ENCODE measurements at places on chromosomes 13 and 19.

GRCh38 chr19:5358173-5358800 is 17.7 kb upstream of the PTPRS start:
- DNase-seq, result no peak

DNA sequence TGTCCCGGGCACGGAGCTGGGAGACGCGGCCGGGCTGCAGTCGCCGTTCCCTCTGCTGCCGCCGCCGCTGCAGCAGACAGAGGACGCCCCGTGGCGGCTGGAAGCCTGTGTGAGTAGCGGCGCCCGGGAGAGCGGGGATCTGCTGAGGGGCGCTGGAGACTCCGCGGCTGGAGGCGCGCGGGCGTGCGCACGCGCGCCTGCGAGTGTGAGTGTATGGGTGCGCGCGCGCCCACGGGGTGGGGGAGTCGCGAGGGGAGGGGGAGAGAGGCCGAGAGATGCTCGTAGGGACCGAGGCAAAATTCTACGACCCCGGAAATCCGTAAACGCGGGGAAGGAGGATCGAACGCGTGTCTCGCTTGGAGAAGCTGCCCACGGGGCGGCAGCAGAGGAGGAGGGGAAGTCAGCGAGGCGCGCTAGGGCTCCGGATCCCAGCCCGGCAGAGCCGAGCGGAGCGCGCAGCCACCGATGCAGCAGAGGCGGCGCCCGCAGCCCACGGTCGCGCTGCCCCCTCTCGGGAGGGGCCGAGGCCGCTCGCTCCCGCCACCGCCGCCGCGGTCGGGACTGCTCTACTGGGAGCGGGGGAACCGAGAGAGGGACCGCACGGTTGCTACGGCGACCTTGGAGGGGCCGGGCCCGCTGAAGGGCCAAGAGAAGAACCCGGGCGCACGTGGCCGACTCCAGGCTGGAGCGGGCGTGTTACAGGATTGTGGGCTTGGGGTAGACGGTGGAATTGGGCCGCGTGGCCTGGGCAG is at the start of gene ENOX1:
Gene ENOX1 (minus strand): TSS at position 207 of the 752 bp plus-strand sequence.
- no peak for DNase-seq

DNA sequence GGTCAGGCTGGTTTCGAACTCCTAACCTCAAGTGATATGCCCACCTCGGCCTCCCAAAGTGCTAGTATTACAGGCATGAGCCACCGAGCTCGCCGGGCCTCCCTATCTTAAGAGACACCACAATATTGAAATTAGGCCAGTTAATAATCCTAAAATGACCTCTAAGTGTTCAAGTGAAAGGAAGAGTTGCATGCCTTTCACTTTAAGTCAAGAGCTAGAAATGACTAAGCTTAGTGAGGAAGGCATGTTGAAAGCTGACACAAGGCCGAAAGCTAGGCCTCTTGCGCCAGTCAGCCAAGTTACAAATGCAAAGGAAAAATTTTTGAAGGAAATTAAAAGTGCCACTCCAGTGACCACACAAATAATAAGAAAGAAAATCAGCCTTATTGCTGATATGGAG is 144.5 kb upstream of the FNDC3A start:
- no peak for DNase-seq

- DNase-seq, result peak; percentile 60
These were observed 89.8 kb downstream of the ZNF557 start for GRCh38 chr19:7159105-7159933.

DNA sequence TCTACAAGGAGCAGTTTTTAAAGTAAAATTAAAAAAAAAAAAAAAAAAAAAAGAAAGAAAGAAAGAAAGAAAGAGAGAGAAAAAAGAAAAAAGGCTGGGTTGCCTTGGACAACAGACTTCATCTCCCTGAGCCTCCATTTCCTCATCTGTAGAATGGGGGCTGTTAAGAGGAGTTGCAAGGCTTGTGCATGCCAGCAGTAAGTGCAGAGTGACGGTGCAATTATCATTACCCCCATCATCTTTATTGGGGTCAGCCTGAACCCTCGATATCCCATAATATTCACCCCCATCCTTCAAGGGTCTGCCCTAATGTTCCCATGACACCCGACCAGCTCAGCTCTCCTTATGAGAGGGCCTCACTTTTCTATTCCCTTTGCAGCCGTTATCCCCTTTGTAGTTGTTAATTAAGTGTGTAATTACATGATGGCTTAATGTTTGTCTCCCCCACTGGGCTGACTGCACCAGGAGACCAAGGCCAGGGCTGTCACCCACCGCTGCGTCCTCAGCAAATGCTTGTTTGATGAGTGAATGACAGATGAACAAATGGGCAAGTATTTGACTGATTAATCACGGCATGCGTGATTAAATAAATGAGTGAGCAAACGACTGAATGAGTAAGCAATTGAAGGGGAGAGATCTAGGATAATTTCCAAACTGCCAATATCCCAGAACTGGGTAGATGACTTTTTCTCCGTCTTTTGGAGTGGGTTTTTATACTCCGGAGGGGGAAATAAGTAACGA is 10.1 kb downstream of the FOSB start:
- peak; percentile 32 for DNase-seq

DNA sequence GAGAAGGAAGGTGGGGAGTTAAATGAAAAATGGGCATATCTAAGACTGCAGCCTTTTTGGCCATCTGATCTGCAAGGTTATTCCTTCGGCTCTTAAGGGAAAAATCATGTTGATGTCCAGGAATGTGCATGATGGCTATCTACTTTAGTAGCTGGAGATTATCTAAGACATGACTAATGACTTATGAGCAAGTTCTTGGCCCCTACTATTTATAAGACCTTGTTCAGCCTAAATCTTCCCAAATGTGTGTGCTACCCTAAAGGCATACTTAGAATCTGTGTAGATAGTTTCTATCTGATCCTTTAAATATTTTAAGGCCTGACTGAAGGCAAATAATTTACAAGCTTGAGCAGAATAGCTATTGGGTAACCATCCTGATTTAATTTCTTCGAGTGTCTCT is 41.8 kb upstream of the CD177 start:
- DNase-seq, result no peak

DNA sequence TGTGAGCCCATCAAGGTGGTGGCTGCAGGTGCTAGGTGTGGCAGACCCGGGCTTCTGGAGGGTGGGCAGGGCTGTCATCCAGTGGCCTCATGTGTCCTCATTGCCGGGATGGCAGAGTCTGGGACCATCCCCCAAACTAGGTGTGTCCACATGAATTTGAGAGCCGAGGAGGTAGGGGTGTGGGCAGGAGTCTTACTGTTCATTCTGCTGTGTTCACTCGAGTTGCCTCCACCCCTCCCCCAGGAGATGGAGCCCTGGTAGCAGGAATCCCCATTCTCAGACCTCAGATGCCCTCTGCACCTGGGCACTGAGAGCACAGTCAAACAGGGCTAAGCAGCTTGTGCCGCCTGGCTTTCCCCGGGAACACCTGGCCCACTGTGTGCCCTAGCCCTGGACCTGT is 22.4 kb downstream of the NAXD start:
- DNase-seq, result no peak

DNA sequence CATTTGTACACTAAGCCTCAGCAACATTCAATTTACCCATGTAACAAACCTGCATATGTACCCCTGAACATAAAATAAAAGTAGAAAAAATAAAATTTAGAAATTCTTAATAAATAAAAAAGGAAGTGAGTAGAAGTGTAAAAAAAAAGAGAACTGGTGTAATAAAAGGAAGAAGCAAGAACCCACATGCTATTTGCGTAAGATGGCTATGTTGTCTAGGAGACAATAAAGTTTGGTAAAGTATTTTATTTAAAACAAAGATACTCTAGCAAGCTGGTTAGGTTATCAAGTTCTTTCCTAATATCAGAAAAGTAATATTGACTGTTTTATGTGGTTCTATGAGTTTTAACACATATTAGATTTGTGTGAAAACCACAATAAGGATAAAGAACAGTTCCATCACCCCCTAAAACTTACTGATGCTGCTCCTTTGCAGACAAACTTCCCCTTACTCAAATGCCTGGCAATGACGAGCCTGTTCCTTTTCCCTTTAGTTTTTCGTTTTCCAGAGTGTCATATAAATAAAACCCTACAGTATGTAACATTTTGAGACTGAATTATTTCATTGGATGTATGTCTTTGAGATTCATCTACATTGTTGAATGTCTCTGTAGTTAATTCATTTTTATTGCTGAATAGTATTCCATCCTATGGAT is 98.9 kb downstream of the TNFSF13B start:
- no peak for DNase-seq

GRCh38 chr13:57992416-57992815 is 360.9 kb downstream of the PCDH17 start:
- DNase-seq, result no peak

GRCh38 chr19:21848706-21849105 is 12.7 kb upstream of the ZNF43 start:
- no peak for DNase-seq

GRCh38 chr13:35139591-35139990 is 197.5 kb downstream of the NBEA start:
- no peak for DNase-seq

DNA sequence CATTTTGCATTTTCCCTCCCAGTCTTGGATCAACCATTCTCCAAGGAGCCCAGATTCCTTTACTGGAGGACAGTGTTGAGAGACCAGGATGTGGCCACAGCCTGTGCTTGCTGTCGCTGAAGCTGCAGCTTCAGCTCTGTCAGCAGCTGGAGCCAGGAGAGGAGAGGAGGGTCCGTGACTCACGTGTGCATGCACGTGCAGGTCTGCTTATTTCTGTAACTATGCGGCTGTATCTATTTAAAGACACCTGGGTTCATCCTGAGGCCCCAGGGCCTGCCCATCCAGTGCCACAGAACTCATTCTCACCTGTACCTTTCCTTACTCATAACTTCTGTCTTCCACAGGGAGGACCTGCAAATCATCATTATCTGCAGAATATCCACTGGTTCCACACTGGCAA is 8.2 kb upstream of the LAMP1 start:
- no peak for DNase-seq

- DNase-seq, result no peak
These were observed 10.4 kb upstream of the SACS start for GRCh38 chr13:23443878-23444277.

DNA sequence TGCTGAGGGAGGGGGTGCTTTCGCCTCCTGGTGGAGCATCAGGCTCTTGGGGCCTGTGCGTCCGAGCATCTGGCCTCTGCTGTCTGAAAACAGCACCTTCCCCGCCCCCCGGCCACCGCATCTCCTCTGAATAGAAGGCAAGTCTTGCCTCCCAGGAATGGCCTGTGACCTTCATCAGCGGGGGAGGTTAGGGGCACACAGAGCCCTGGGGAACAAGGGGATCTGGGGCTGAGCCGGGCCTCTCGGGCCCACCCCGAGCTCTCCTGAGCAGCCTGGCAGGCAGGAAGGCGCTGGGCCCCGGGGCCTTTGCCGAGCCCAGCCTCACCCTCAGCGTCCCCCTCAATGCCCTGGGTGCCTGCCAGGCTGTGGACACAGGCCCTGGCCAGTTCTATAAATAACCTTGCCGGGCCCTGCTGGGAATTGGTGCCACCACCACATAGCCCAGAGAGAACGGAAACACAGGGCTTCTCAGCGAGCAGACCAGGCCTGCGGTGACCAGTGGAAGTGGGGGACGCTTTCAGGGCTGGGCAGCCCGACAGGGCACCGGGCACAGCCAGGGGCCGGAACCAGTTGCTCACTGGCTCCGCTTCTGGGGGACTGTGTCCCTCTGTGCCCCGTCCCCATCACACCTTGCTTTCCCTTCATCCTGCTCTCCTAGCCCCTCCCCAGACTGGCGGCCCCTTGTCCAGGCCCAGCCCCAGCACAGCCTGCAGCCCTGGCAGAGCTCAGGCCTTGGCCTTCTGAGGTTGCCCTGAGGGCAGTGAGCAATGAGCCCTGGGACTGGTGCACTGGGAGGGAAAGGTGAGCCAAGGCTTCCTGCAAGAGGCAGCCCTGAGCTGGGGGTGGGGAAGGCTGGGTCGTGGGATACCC is 9.5 kb downstream of the STK11 start:
- no peak for DNase-seq

DNA sequence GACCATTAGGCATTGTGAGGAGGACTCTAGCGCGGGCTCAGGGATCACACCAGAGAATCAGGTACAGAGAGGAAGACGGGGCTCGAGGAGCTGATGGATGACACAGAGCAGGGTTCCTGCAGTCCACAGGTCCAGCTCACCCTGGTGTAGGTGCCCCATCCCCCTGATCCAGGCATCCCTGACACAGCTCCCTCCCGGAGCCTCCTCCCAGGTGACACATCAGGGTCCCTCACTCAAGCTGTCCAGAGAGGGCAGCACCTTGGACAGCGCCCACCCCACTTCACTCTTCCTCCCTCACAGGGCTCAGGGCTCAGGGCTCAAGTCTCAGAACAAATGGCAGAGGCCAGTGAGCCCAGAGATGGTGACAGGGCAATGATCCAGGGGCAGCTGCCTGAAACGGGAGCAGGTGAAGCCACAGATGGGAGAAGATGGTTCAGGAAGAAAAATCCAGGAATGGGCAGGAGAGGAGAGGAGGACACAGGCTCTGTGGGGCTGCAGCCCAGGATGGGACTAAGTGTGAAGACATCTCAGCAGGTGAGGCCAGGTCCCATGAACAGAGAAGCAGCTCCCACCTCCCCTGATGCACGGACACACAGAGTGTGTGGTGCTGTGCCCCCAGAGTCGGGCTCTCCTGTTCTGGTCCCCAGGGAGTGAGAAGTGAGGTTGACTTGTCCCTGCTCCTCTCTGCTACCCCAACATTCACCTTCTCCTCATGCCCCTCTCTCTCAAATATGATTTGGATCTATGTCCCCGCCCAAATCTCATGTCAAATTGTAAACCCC is 2.8 kb upstream of the CEACAM5 start:
- DNase-seq, result no peak

DNA sequence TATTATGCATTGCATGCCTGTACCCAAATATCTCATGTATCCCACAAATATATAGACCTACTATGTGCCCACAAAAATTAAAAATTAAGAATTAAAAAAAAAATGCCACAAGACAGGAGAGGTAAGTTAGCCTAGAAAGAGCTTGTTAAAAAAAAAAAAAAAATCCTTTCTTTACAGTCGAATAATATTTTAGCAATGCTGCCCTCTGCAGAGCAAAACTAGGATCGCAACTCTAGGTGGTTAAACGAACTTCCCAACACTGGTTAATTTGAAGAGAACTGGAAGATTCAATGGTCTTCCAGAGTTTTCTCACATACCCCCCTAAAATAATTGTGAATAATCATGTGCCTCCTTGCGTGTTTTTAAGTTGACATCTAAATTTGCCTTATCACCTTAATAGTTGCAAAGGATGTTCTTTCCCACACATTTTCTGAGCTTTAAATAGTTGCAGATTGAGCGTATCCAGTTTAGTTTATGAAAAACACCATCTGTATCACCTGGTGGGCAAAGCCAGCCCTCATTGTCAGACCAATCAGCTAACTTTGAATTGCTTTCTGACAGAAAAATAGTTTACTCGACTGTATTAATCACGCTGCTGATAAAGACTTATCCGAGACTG is 47.4 kb upstream of the RCBTB2 start:
- DNase-seq, result peak; percentile 33

GRCh38 chr19:19371059-19371458 is 34.4 kb upstream of the GATAD2A start:
- no peak for DNase-seq

GRCh38 chr13:30857018-30857417 is 49.1 kb upstream of the MEDAG start:
- no peak for DNase-seq

- DNase-seq, result peak; percentile 64
These were observed 29.6 kb upstream of the RCBTB2 start for GRCh38 chr13:48562296-48563066.

- DNase-seq, result no peak
These were observed 72.7 kb downstream of the DNAJC15 start for GRCh38 chr13:43095771-43096719.

- DNase-seq, result peak; percentile 13
These were observed 103.5 kb downstream of the FOXO1 start for GRCh38 chr13:40562975-40563349.

- no peak for DNase-seq
These were observed 13.2 kb downstream of the KDELR1 start for GRCh38 chr19:48378194-48378570.
